ENCODE measurements at places on chromosomes 1 and 21. TPM values are rescaled to one million over a fixed set of nuclear protein-coding genes. Genes with fewer than 3 reads are reported as not detected.

DNA sequence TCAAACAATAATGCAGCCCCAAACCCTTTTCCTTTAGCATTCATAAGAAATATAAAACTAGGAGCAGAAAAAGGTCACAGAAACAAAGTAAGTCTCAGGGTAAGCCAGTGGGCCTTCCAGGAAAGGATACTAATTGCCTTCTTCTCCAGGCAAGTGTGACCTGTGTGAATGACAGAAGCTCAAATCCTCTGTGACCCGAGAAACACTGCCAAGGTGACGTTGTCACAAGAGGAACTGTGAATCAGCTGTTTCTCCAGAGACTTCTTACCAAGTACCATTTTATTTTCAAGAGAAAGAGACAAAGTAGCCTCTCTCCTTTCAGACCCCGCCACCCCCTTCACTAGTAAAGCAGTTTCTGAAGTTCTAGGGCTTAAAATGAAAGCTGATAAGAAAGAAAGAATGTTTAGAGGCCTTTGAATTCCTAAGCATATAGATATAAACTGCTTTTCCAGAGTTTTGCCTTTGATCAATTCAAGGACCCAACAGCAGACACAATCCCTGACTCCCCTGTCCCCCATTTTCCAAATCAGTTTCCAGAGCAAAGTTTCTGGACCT, 155.6 kb downstream of the NUF2 start:
- no peak for DNase-seq

GRCh38 chr1:53640701-53641075, 98.3 kb downstream of the GLIS1 start:
- DNase-seq = no peak

DNA sequence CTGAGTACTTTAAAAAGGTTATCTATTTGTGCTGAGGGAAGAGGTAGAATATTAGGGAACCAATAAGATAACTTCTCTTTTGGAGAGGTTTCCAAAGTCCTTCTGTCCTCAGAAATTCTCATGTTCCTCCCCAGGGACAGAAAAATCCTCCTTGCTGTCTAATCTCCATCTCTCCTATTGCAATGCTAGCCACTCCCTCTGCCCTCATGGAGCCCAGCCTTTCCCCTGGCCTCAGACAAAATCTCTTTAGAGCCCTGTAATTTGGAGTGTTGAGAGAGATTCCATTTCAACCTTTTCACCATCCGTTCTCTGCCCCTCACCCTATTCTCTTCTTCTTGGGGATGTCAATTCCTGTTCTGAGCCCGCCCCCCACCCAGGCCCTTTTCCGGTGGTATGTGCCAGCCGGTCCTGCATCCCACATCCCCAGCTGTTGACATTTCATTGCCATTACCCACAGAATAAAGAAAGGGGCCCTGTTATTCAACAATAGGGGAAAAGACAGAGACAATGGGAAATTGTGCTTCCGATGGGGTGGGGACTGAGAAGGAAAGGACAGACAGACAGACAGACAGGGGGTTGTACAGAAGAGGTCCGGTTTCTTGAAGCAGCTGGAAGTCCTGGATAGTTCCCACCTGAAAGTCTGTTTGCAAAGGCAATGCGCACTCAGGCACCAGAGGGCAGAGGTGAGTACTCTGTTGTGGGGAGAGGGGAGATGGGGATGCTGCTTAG, at the start of gene HAPLN2:
HAPLN2 (plus strand) TSS at position 563 of the 729 bp plus-strand sequence. CDS start 4,076 bp downstream, outside the sequence.
- no peak for DNase-seq

- no peak for DNase-seq
Observed at GRCh38 chr1:88150330-88150729, 533.7 kb upstream of the PKN2 start.

DNA sequence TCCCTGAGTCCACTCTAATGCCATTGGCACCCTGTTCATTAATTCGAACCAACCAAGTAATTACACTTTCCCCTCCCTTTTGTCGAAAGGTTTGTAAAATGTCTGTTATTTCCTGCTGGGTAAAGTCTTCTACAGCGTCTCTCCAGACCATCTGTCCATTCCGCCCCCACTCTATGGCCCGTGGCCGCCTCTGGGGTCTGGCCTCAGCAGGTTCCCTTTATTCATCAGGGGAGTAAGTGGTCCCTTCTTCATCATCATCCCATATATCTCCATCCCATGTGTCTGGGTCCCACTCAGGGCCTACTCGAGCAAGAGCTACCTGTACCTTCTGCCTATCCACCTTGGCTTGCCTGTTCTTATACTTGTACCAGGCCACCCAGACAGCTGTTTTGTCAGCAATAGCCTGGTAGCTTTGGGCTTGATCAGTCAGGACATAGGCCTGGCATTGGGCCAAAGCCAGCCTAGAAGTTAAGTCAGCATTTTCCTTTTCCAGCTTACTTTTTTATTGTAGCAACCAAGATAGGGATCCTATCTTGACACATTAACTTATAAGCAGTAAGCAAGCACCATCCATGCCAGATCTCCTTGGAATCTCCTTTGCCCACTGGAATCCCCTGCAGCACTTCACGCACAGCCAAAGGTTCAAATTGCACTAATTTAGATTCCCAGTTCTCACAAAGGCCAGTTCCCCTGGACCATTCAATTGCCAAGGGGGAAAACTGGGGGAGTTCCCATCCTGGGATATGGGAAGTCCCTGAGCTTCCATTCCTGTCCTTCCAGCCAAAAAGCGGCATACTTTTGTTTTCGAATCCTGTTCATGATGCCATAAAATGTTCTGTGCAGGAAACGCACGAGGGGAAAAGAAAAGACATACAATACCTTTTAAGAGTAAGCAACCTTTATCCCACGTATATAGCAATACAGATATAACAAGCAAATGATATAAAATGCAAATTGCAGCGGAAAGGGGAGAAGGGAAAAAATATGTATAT, 6.6 kb upstream of the STUM start:
- DNase-seq = no peak

DNA sequence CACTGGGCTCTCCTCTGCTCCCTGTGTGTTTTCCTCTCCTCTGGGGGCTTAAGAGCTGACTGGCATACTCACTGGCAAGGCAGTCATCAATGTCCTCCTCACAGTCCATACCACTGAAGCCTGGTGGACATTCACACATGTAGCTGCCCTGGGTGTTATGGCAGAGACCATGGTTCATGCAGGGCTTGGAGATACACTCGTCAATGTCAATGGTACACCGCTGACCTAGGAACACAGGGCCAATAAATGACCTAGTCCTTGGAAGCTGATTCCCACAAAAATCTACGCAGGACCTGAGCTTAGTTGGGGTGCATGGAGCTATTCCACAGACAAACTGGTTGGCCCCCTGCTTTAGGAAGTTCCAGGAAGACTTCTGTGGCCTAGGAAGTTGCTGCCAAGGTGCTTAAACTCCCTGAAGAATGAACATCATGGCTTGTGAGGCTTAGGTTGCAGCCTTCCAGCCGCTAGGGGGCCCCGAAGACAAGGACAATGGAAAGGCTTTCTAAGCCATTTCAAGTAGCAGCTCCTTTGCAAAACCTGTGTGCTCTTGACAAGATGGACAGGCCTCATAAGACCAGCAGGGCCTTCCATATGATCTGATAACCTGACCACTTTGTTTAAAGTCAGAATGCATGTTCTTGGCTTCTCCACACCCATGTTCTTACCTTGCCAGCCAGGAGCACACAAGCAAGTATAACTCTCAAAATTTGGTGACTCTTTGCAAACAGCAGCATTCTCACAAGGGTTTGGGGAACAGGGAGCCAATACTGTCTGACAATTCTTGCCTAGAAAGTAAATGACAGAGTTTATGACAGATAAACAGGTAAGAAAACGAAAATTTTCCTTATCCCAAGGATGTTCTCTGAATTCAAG, 52.3 kb upstream of the ADAM30 start:
- DNase-seq = peak; percentile 71

- no peak for DNase-seq
Observed at GRCh38 chr1:155093911-155094621, 15.4 kb downstream of the EFNA3 start.

GRCh38 chr1:55081188-55081904, 42.0 kb downstream of the PCSK9 start:
- no peak for DNase-seq

DNA sequence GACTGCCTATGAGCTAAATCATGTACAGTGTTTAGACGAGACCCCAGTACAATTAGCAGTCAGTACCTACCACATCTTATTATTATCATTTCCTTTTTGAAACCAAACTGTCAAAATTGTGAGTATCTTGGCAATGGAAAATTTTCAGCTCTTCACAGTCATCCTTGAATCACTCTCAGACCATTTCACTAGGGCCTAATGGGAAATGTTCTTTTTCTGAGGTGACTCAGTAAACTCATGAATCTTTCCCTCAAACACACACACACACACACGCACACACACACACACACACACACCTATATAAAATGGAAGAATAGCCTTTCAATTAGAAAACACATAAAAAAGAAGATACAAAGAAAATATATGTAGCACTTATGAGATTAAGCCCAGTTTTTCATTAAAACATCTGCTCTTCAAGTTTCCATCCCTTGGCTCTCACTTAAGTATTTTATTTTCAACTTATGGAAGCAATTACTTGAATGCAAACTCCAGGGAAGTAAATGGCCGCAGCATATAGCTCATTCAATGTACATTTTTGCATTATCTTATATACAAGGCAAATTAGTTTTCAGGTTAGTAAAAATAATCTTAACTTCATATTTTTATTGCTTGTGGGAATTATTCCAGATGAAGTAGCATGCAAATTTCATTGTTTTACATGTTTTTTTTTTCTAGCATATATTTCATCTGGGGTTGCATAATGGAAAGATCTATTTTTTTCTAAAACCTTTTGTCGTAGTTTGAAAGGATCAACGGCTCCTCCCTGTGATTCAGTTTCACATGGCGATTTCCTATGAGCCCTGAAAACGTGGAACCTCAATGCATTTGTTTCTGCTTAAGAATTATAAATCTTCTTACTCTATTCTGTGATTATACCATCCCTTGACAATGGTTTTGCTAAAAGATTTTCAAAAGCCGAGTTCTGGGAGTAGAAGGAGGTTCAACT, 46.3 kb upstream of the TMPRSS15 start:
- DNase-seq = peak; percentile 50

DNA sequence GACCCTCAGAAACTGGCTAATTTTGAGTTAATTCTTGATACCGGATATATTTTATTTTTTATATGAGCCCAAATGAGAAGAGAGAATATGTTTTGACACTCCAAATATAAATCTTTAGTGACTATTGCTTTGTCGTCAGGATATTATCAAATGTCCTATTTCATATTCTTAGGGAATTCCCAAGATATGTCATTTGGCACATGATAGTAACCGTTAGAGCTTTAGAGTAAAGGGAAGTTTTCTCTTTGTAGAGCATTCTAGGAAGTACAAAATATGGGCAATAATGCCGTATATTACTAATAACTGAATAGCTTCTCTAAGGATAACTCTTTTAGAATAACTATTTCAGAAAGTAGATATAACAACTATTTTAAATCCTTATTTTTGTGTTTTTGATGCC, 8.3 kb upstream of the AMY2B start:
- no peak for DNase-seq

GRCh38 chr1:245999697-246000637, 507.1 kb downstream of the SMYD3 start:
- DNase-seq = no peak

Gene FCRL4
- not detected for polyA plus RNA-seq

Gene INAVA
- 4.6 TPM for polyA plus RNA-seq

Gene BEND5
- polyA plus RNA-seq = 10.0 TPM

All from hindlimb muscle (tissue), 1 donor.